ENCODE measurements at places on chromosomes 6 and 20. TPM values are rescaled to one million over a fixed set of nuclear protein-coding genes. Genes with fewer than 3 reads are reported as not detected.

The FAM209B gene
- total RNA-seq = 0.91 TPM

The SIGLEC1 gene
- total RNA-seq = not detected

The HUS1B gene
- total RNA-seq = 0.86 TPM

The SLC17A3 gene
- 0.15 TPM for total RNA-seq

The PHACTR3 gene
- total RNA-seq = not detected

The PAQR8 gene
- total RNA-seq = 14.1 TPM

The SRSF12 gene
- total RNA-seq = not detected

The GPX5 gene
- not detected for total RNA-seq

The CLPSL2 gene
- not detected for total RNA-seq

The MYCT1 gene
- not detected for total RNA-seq

The ZC3H12D gene
- 37.6 TPM for total RNA-seq

The PLAGL1 gene
- total RNA-seq = 5.7 TPM

The MARCKS gene
- 0.05 TPM for total RNA-seq

Measured in activated CD4-positive, alpha-beta memory T cell treated with anti-CD3 and anti-CD28 coated beads, Interleukin-2, amount 10 ng/mL, durations not matched to agents 7 days and 5 days (primary cell).